ENCODE measurements at places on chromosomes 5 and 9.

- no peak for DNase-seq
Observed at GRCh38 chr9:119675951-119676350, 306.7 kb upstream of the BRINP1 start.

- DNase-seq: no peak
Observed at GRCh38 chr5:57817924-57818323, 335.3 kb upstream of the ACTBL2 start.

DNA sequence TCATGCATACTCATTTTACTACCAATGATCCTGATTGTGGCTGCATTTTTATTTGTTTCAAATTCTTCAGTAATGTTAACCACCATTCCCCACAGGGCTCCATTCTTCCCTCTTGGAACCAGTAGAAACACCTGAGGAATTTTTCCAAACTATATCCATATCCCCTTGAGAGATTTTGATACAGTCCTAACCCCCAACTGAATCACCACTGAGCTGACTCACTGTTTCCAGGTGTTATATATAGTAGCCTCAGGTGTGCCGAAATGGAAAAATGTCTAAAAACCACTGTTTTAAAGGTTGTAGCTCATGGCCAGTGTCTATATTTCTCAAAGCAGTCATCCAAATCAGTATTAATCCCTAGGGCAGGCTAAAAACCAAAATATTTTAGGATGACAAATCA lies 85.2 kb downstream of the MRPS27 start:
- no peak for DNase-seq

DNA sequence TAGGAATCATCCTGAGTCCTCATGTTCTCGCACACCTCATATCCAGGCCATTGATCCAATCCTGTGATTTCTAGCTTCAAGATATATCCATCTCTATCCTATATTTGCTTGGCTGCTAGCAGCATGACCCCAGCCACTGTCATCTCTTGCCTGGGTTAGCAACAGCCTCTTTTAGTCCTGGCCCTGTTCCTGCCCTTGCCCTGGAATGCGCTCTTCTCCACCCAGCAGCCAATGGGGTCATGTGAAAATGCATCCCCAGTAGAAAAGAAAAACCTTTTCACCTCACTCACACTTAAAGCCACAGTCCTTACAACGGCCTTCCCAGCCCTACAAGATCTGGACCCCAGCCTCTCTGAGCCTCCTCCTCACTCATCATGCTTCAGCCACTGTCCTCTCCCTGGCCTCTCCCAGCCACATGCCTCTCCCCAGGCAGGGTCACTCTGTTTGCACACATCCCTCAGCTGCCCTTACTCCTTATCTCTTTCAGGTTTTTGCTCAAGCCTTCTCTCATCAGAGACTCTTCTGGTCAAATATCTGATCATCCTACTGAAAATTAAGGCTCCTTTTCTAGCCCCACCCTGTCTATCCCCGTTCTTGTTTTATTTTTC lies 34.3 kb upstream of the NR3C1 start:
- DNase-seq: no peak

GRCh38 chr9:95478335-95478734 lies 38.4 kb downstream of the PTCH1 start:
- no peak for DNase-seq

DNA sequence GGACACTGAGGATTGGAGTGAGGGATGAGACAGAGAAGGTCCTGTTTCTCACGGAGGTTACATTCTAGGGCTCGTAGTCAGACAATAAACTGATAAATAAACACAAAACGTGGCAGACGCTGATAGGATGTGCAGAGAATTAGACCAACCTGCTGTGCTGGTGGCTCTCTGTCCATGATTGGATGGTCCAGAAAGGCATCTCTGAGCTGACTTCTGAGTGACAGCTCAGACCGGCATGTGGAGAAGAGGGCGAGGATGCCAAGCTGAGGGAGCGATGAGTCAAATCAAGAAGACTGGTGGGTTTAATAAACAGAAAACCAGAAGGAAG lies 132.3 kb upstream of the TAF11L2 start:
- DNase-seq: no peak

DNA sequence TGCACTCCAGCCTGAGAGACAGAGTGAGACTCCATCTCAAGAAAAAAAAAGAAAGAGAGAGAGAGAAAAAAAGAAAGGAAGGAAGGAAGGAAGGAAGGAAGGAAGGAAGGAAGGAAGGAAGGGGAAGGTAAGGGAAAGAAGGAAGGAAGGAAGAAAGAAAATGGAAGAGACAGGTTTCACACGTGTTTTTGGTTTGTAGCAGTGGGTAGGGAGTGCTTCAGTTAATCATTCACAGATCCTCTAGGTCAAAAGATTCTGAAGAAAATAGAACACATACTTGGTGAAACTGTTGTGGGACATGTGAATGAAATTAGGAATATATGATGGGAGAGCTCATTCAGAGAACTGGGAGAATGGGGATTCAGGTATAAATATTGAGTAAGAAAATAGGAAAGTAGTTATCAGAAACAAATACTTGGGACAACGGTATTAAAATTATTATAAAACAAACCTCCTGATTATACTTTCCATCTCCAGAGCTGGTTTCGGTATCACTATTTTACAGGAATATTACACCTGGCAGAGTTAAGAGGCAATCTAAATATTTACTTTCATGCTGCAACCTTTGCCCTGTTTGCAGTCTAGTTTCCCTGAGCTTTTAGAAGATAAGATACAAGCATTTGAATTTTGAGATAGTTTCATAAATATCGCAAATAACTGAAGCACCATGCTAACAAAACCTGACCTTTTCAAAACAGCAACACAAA lies 37.2 kb downstream of the MARVELD2 start:
- no peak for DNase-seq

DNA sequence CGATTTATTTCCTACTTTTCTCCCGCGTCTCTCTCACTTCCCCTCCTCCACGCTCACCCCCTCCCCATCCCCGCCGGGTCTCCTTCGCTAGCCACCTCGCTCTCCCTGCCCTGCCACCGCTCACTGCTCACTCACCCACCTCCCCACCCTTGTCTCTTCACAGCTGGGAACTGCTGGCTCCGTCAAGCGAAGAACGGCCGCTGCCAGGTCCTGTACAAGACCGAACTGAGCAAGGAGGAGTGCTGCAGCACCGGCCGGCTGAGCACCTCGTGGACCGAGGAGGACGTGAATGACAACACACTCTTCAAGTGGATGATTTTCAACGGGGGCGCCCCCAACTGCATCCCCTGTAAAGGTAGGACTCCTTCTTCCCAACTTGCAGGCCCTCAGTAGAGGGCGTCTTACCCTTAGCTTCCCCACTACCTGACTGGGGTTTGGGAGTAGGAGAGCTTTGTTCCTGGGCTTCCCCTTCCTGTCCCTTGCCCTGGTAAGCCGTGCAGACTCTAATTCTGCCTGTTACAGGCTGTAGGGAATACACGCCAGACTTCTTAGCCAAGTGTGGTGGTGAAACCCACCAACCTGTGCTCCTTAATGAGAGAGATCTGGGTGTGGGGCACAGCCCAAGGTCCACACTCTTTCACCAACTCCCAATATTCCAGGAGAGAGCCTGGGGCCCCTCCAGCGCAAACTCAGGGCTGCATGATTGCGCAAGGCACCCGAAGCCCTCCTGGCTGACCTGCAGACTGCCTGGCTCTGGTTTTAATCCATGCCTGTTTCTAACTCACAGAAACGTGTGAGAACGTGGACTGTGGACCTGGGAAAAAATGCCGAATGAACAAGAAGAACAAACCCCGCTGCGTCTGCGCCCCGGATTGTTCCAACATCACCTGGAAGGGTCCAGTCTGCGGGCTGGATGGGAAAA lies 2.5 kb downstream of the FST start:
- no peak for DNase-seq

DNA sequence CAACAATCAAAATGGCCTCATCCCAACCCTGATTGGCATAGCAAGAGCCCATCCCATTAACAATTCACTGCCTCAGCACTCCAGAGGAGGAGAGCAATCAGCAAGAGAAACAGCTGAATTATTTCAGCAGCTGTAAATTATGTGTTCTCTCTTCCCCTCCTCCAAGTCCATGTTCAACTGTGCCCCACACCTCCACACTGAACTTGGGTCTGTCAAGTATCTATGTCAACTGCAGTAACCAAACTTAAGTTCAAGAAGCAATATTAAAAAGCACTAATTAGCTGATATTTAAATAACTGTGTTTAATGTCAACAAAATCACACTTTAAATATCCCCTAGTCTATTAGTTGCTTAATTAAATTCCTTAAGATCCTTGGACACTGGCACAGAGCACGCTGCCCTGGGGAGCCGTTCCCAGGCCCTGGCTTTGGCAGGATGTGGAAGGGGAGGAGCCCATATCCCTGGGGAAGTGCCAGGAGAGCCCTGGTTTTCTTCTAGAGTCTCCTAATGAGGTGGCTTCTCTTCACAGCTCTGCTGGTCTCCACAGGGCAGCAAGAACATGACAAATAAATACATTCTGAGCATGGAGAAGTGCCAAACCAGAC lies 50.6 kb downstream of the SIL1 start:
- no peak for DNase-seq

- no peak for DNase-seq
Observed at GRCh38 chr9:110156416-110156815, 51.5 kb downstream of the C9orf152 start.

GRCh38 chr5:143682246-143682905 lies 129.6 kb upstream of the HMHB1 start:
- DNase-seq: no peak

DNA sequence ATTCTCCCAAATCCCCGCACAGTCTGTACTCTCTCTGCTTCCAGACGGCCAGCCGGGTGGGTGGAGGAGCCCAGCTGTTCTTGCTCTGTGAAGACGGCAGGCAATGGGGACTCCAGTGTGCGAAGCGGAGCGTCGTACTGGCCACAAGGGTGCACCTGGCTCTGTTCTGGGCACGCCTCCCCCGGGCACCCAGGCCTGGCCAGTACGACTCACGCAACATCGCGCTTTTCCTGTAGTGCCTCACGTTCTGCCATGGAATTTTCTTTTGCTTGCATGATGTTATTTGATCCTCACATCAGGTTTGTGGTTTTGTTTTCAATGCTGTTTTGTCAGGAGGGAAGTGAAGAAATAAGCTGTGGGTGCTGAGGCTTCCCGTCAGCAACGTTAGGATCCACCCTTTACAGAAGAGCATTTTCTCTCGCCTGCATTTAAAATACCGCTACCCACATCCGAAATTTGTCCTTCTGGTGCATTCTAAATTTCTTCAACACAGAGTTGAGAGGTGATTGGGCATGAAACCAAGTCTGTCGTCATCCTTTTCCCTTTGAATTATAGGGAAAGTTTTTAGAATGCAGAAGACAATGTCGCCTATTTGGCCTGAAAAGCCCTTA lies 311.7 kb downstream of the TRIM36 start:
- DNase-seq: no peak

DNA sequence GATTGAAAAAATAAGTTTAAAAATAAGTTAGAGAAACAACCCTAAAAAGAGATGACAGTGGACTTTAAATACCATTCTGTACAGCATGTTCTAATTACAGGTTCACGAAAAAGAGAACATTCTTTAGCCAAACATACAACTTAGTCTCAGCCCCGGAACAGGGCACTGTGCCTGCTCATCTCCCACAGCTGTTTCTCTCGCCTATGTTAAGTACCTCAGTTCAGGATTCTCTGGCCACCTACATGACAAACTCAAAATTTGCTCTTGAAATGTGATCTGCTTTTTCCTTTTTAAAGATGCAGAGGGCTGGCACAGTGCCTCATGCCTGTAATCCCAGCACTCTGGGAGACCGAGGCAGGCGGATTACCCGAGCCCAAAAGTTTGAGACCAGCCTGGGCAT lies 52.3 kb downstream of the MYO10 start:
- no peak for DNase-seq

DNA sequence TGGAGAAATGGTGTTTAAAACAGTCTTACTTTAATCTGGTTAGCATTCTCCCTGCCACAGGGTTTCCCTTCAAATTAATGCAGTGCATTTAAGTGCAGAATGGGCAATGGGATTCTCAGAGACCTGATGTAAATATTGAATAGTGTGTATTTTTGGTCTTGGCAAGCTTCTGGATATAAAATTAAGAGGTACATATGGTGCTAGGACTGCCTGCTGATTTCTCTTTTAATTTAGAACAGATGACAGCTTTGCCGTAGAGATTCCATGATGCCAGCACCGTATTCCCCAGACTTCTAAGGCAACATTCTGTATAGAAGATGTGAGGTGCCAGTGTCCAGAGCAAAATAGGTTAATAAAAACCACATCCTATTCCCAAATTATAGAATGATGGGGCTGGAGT lies 1.9 kb downstream of the MTAP start:
- no peak for DNase-seq

- no peak for DNase-seq
Observed at GRCh38 chr9:34654323-34655051, 2.5 kb downstream of the IL11RA start.

- no peak for DNase-seq
Observed at GRCh38 chr5:138875552-138875875, 379 bp upstream of the LRRTM2 start.

DNA sequence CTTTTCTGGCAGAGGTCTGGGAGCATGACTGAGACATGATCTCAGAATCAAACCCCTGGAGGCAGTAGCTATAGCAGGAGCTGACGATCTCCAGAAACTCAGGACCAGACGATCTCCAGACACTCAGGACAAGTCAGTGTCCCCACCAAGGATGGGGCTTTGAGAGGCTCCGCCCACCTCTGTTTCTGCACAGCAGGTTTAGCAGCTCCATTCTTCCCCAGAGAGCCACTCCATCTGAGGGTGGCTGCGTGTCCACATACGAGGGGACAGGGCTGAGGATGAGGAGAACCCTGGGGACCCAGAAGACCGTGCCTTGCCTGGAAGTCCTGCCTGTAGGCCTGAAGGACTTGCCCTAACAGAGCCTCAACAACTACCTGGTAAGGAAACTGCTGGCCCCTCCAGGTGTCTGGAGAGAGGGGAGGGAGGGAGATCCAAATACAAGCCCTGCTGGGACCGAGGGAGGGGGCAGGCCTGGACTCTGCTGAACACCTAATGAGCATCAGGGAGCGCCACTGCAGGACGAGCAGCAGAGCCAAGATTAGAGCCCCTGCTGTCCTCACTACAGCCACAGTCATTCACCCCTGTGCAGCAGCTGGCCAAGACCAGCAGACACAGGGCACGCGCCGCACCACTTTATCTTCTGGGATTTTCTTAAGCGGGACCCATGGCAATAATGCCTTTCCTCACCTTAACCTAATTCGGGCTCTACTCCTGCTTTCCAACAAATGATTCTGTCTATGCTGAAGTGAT lies at the start of gene GABRP:
GABRP (plus strand) TSS at position 228 of the 750 bp plus-strand sequence. CDS start 4,891 bp downstream, outside the sequence.
- no peak for DNase-seq

GRCh38 chr9:99594056-99594780 lies 227.5 kb upstream of the NR4A3 start:
- DNase-seq: no peak

GRCh38 chr5:1190837-1191239 lies 10.6 kb upstream of the SLC6A19 start:
- no peak for DNase-seq

DNA sequence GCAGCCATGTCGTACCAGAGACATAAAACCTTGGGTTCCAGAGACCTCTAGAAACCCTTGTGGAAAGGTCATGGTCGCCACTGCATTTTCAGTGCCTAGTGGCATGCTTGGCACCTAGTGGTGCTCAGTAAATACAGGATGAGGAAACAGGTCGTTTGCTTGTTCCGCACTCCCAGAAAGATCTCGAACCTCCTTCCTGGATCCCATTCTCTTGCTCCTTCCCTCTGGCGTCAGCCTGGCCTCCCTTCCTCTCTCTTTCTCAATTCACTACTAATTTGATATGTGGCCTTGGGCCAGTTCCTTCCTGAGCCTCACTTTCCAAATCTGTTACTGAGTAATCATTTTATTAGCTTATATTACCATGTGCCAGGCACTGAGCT lies 4.4 kb downstream of the NDST1 start:
- no peak for DNase-seq

Measured in type B pancreatic cell (in vitro differentiated cells).